Stimulated activated CD8-positive, alpha-beta memory T cell treated with anti-CD3 and anti-CD28 coated beads, Interleukin-7, amount 100 ng/mL, for 4 hours (primary cell): ENCODE measurements at places on chromosomes 2 and 18.

DNA sequence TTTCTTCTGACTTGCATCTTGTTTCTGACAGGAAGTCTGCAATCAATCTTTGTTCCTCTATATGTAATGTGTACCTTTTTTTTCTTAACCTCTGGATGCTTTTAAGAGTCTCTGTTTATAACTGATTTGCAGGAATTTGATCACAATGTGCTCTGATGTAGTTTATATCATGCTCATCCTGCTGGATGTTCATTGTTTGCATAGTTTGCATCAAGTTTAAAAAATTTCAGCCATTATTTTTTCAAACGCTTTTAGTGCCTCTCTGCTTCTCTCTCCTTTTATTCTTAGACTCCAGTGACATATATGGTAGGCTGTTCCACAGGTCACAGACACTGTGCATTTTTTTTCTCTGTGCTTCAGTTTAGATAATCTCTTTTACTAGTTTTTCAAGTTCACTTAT lies 23.9 kb downstream of the RBKS start:
- DNase-seq: no peak

DNA sequence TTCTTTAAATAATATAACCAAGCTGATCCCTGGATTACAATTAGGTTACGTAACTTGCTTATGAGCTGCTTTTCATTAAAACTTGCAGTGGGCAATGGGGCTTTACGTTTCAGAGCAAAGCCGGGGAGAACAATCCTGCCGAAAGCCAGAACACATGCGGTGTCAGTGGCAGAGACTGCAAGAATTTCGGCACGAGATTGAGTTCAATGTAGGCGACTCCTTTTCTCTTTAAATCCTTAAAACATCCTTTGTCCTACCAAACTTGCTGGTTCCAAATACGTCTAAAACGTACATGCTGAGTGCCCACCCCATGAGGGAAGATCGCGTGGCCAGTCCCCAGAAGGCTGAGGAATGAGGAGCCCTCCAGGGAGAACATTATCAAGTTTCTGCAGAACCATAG lies 36.8 kb upstream of the NCOA1 start:
- DNase-seq: no peak

DNA sequence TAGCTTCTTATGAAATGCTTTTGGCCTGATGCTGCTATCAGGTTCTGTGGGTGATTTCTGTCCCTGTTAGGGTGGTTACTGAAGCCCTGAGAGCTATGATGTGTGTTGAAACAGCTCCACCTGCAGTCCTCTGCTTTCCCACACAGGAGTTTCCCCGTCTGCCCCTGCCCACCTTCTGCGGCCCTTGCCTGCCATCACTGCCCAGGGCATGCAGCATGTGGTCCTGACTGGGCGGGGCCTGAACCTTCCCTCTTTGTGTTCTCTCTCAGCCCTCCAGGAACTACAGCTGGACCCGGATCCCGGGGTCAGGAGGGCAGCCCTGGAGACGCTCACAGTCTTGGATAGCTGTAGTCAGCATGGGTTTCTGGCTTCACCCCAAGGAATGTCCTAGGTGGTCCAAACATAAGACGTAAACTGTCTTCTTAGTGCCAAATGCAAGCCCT lies 21.4 kb downstream of the HJURP start:
- DNase-seq: no peak

- no peak for DNase-seq
These were observed 57.3 kb upstream of the TANK start for GRCh38 chr2:161102770-161103450.

DNA sequence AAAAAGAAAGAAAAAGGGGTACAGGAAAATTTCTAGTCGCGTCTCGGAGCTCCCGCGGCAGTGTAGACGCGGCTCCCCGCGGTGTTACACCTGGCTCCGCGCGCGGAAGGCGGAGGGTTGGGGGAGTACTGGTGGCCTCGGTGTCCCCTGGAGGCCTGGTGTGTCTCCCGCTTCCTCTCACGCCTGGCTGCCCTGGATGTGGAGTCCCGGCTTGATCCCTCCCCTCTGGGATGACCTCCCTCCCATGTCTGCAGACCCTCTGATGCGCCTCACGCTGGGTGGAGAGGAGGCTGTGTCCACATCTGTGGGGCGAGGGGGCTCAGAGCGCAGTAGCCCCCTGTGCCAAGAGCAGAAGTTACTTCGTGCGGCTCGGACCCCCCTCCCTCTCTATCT lies 1.2 kb downstream of the KIF5C start:
- DNase-seq: no peak

DNA sequence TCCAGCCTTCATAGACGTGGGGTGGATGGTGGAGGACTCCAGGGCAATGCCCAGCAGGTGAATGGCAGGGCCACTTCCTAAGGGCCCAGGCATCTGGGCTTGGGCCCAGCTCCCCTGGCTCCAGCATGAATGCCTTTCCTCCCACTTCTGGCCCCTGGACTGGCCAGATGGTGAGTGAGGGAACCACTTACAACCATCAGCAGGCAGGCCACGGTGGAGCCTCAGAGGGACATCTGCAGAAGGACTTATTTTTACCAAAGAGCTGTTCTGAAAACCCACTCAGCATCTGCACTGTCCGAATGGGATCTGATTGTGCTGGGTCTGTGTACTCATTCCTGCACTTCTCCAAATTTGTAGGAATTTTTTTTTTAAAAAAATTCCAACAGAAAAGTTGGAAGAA lies 69.6 kb downstream of the SNTG2 start:
- DNase-seq: no peak

- no peak for DNase-seq
These were observed 224.8 kb downstream of the NEDD4L start for GRCh38 chr18:58268849-58269248.

- DNase-seq: no peak
These were observed 690.7 kb upstream of the FSHR start for GRCh38 chr2:49845021-49845420.

- no peak for DNase-seq
These were observed 2.8 kb downstream of the KCTD1 start for GRCh38 chr18:26545335-26546123.

DNA sequence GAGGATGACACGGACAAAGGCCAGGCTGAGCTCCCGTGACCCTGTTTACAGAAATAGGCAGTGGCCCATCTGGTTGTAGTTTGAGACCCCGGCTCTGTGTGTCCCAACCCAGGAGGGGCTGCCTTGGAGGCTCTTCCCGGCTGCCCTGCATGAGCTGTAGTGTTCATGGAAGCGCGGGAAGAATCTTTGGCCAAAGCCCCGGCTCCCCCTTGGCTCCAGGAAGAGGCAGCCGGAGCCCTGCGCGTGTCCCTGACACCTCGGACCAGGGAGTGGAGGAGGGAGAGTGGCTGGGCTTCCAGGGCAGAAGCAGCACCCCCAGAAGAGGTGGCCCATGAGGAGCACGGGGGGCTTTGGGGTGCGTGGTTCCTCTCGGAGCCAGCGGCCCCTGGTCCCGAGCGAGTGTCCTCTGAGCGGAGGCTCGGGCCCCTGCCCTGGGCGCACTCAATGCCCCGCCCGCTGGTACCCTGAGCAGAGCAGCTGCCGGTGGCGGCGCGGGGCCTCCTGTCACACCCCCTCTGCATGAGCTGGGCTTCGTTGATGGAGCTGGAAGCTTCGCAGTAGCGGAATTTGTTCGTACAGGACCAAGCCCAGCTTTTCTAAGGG lies 21.7 kb downstream of the GPR35 start:
- DNase-seq: no peak

- DNase-seq: no peak
These were observed 204.5 kb upstream of the ARL4C start for GRCh38 chr2:234701421-234701820.

- peak; percentile 5 for DNase-seq
These were observed 62.3 kb upstream of the GREB1L start for GRCh38 chr18:21179590-21180220.

DNA sequence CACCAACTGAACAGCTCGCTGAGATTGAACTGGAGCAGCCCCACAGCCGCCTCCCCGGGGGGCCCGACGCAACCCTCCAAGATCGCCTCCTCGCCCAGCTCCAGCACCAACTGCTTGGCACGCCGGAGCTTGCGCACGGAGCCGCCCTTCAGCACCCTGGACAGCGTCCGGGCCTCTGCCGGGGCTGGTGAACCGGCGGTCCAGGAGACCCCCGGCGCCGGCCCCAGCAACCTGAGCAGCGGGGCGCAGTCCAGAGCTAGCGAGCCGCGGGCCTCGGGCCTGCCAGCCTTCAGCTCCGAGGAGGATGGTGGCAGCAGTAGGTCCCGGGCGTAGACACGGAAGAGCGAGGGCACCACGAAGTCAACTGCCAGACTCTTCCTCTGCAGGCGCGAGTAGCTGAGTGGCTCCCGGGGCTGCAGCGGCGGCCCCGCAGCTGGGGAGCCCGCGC lies 1.2 kb downstream of the ALK start:
- no peak for DNase-seq

- peak; percentile 36 for DNase-seq
These were observed 1.5 kb downstream of the UCN start for GRCh38 chr2:27306573-27307286.

DNA sequence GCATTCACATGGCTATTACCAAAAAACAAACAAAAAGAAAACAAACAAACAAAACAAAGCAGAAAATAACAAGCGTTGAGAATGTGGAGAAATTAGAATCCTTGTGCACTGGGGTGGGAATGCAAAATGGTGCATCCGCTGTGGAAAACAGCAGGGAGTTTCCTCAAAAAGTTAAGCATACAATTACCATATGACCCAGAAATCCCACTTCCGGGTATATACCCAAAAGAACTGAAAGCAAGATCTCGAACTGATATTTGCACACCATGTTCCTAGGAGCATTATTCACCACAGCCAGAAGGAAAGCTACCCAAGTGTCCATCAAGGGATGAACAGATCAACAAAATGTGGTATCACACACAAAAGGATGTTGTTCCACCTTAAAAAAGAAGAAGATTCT lies 17.9 kb upstream of the TEX51 start:
- DNase-seq: no peak

GRCh38 chr2:239917125-239917956 lies 107.8 kb downstream of the NDUFA10 start:
- DNase-seq: no peak

- DNase-seq: no peak
These were observed 1343.0 kb upstream of the SLC39A10 start for GRCh38 chr2:194314042-194314441.

DNA sequence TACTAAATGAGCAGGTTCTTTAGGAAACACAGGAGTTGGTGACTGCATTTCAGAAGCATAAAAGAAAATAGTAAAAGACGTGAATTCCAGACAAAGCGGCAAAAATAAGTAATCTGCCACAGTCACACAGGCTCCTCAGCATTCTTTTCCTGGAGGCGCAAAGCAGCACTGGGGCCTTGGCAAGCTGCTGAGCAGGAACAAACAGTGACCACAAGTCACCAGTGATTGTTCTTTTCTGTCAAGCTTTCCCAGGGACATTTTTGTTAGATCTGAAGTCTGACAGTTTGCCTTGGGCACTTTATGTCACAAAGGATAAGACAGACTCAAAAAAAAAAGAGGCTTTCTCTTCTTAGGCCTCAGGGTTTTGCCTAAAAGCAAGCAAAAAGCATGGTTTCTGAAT lies 216.2 kb downstream of the CDH20 start:
- DNase-seq: no peak

DNA sequence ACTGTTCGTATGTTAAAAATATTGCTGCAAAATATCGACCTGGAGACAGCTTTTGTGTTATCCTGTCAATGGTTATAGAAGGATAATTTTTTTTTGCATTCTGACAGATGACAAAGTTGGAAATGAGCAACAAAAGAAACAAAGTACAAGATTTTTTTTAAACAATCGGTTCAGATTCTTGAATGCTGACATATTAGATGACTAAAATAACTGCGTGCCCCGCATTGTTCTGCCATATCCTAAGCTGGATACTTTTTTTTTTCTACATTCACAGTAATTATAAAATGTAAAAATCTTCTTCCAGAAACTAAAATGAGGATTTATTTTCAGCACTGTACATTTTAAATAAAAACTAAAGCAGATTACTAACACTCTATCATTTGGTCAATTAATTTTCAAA lies 67.1 kb downstream of the ABCG8 start:
- no peak for DNase-seq

GRCh38 chr2:144372410-144373080 lies 147.4 kb downstream of the ZEB2 start:
- no peak for DNase-seq

- DNase-seq: no peak
These were observed 287.5 kb upstream of the SALL3 start for GRCh38 chr18:78692105-78692504.

GRCh38 chr2:127826047-127826446 lies 15.1 kb upstream of the WDR33 start:
- DNase-seq: no peak

GRCh38 chr2:105924932-105925331 lies 180.2 kb downstream of the NCK2 start:
- no peak for DNase-seq

- no peak for DNase-seq
These were observed 26.1 kb upstream of the ALKAL2 start for GRCh38 chr2:313991-314390.

DNA sequence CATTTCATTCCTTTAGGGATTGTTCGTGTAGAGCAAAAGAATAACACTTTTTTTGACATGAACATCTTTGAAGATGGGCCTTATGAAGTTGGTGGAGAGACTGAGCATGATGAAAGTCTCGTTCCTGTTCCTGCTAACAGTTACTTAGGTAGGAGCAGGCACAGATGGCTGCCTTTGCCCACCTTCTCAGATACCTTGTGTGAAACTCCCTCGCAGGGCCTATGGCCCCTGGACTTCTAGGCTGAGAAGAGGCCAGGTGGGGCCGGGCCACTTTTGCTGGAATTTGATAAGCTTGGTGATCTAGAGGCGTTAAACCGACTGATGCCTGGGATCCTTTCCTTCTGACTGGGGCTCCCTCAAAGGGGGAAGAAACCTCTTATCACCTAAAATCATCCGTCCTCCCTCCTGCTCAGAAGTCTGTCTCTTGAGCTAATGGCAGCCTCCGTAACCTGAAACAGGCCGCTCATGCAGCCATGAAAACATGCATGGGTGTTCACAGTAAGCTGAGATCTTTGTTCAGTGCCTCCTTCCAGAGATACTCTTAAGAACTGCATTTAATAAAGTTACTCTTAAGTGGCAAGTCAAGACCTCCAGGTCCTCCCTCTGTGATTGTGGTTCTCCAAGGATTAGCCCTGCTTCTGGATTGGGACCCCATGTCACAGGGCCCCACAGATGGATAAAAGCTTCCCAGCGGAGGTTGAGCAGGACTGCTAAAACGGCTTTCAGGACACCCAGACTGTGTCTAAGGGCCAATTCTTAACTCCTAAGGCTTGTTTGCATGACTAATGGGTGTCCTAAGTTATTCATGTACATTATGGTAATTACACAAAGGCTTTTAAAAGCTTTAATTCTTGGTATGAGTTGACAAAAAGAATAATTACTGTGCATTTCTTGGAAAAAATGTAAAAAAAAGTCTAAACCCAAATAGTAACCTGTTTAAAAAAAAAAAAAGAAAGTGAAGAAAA lies 43.9 kb downstream of the ITGA6 start:
- no peak for DNase-seq

DNA sequence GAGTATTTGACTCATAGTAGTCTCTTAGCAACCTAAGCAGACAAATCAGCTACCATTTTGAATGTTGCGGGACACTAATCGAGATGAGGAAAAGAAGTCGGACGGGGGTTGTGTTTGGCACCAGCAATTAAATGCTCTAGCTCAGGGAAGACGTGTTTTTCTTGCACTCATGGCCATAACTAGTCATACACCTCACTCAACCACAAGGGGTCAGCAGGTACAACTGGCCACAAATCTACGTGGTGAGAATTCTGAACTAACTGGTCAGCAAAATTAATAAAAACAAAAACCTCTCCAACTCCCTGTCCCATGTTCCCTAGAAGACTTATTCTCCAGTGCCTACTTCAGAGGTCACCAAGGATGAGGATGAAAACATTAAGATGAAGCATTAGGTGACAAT lies 1467.8 kb downstream of the DPP10 start:
- DNase-seq: no peak
